Activated CD8-positive, alpha-beta T cell treated with anti-CD3 and anti-CD28 coated beads, Interleukin-2, amount 10 ng/mL, durations not matched to agents 7 days and 5 days (primary cell): ENCODE measurements at places on chromosomes 12 and 14. TPM values are rescaled to one million over a fixed set of nuclear protein-coding genes. Genes with fewer than 3 reads are reported as not detected.

POC1B gene
- total RNA-seq, result 49.4 TPM

MEG3 gene
- not detected for total RNA-seq

FAM186B gene
- total RNA-seq, result 0.18 TPM

AJUBA gene
- 0.74 TPM for total RNA-seq

CCNB1IP1 gene
- 38.3 TPM for total RNA-seq

DNA sequence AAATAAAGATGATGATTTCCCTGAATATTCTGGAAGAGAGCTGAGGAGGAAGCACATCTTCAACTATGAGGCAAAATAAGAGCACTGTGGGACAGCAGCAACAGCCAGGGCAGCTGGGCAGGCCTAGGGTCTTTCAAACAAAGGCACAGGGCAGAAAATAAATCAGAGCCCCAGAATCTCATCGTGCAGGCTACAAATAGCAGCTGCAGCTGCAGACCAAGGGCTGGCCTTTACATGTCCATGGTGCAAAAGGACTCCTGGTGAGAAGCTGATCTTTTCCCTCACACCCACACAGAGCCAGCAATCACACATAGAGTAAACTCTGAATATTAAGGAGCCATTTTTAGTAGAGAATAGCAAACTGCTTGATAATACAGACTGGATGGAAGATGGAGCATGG is 13.6 kb upstream of the MYBPC1 start:
- H3K27me3 ChIP-seq, result peaks cover 14% of the 10 kb centered on the region
- no peak overlapping the region for H3K4me3 ChIP-seq
- no peak overlapping the region for H3K27ac ChIP-seq
- H3K36me3 ChIP-seq, result no peaks in the 10 kb centered on the region
- H3K4me1 ChIP-seq, result no peaks in the 10 kb centered on the region

GRCh38 chr12:127857661-127858060 is 409.3 kb upstream of the TMEM132C start:
- H3K4me1 ChIP-seq, result no peaks in the 10 kb centered on the region
- no peaks in the 10 kb centered on the region for H3K36me3 ChIP-seq
- no peak overlapping the region for H3K27ac ChIP-seq
- no peak for DNase-seq
- no peak overlapping the region for H3K4me3 ChIP-seq

- no peaks in the 10 kb centered on the region for H3K27me3 ChIP-seq
- no peak overlapping the region for H3K27ac ChIP-seq
- no peaks in the 10 kb centered on the region for H3K4me1 ChIP-seq
- H3K36me3 ChIP-seq, result peaks cover 44% of the 10 kb centered on the region
- DNase-seq, result no peak
Observed at GRCh38 chr12:26919216-26919555, 18.6 kb downstream of the INTS13 start.

GRCh38 chr12:49825971-49826421 is 2.2 kb downstream of the NCKAP5L start:
- peaks cover 44% of the 10 kb centered on the region for H3K4me1 ChIP-seq
- no peak overlapping the region for H3K4me3 ChIP-seq
- no peak overlapping the region for H3K27ac ChIP-seq
- H3K36me3 ChIP-seq, result peaks cover 2% of the 10 kb centered on the region

GRCh38 chr14:91377700-91378652 is 39.6 kb downstream of the CCDC88C start:
- DNase-seq, result no peak
- no peak overlapping the region for H3K4me3 ChIP-seq
- no peaks in the 10 kb centered on the region for H3K27me3 ChIP-seq
- peaks cover 100% of the 10 kb centered on the region for H3K4me1 ChIP-seq
- H3K36me3 ChIP-seq, result peaks cover 67% of the 10 kb centered on the region
- peak overlapping the region; percentile 70 for H3K27ac ChIP-seq

GRCh38 chr14:88424573-88424972 is 39.1 kb downstream of the SPATA7 start:
- no peak for DNase-seq
- H3K27ac ChIP-seq, result no peak overlapping the region
- H3K4me3 ChIP-seq, result no peak overlapping the region
- H3K36me3 ChIP-seq, result no peaks in the 10 kb centered on the region
- H3K27me3 ChIP-seq, result no peaks in the 10 kb centered on the region

- H3K27me3 ChIP-seq, result peaks cover 6% of the 10 kb centered on the region
- no peaks in the 10 kb centered on the region for H3K4me1 ChIP-seq
- no peak overlapping the region for H3K4me3 ChIP-seq
- no peak for DNase-seq
- no peak overlapping the region for H3K27ac ChIP-seq
- H3K36me3 ChIP-seq, result no peaks in the 10 kb centered on the region
Observed at GRCh38 chr12:105724641-105725040, 394.1 kb downstream of the C12orf75 start.

- H3K4me3 ChIP-seq, result no peak overlapping the region
- H3K27ac ChIP-seq, result no peak overlapping the region
- no peaks in the 10 kb centered on the region for H3K4me1 ChIP-seq
- H3K27me3 ChIP-seq, result no peaks in the 10 kb centered on the region
Observed at GRCh38 chr12:19712041-19712440, 272.7 kb downstream of the AEBP2 start.

DNA sequence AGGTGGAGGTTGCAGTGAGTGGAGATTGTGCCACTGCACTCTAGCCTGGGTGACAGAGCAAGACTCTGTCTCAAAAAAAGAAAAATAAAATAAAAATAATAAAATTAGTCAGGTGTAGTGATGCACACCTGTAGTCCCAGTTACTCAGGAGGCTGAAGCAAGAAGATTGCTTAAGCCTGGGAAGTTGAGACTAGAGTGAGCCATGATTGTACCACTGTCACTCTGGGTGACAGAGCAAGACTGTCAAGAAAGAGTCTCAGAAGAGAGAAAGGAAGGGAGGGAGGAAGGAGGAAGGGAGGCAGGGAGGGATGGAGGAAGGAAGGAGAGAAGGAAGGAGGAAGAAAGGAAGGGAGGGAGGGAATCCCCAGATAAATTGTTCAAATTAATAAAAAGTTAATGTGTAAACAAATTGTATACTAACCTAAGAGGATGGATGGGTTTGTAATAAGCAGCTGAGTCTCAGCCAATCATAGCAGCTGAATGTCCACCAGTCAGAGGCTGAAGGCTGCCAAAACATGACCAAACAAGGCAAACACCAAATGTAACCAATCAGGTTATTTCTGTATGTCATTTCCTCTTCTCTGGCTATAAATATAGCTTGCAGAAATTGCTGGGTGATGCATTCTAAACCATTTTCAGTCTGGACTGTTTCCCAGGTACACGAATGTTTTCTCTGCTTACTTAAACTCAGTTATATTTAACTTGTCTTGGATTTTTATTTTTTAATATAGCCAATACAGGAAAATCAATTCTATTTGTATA is 6.1 kb upstream of the CDCA4 start:
- peaks cover 36% of the 10 kb centered on the region for H3K4me1 ChIP-seq
- H3K4me3 ChIP-seq, result no peak overlapping the region
- H3K27me3 ChIP-seq, result no peaks in the 10 kb centered on the region
- DNase-seq, result no peak

DNA sequence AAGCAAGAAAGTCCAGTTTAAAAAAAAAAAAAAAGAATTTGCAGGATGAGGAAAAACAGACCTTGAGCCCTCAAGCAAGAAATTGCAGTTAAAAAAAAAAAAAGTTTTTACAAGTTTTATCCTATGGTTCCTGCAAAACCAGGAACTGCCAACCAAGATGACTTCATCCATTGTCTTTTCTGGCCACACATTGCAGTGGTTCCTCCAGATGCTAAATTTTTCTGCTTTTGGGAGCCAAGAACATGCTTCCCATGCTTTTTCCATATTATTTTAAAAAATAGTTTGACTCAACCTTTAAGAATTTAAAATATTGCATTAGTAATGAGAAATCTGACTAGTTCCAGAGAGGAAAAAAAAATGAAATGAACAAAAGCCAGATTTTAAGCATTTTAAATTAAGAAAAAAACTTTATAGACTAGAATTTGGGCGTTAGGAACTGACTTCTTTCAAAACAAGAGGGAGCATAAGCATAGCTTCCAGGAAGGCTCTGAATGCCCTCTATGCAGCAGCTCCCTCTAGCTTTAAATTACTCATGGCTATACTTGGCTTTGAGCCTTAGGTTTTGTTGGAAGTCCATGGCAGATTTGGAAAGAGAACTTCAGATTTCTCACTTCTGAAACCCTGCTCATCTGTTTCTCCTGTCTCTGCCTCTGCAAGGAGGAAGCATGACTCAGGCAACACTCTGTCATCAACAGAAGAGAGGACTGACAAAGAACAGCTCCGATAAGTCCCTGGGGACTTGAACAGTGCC is 124.5 kb downstream of the GPR65 start:
- DNase-seq, result peak; percentile 23
- H3K4me3 ChIP-seq, result no peak overlapping the region
- H3K27ac ChIP-seq, result no peak overlapping the region
- peaks cover 16% of the 10 kb centered on the region for H3K27me3 ChIP-seq
- H3K4me1 ChIP-seq, result peaks cover 15% of the 10 kb centered on the region

DNA sequence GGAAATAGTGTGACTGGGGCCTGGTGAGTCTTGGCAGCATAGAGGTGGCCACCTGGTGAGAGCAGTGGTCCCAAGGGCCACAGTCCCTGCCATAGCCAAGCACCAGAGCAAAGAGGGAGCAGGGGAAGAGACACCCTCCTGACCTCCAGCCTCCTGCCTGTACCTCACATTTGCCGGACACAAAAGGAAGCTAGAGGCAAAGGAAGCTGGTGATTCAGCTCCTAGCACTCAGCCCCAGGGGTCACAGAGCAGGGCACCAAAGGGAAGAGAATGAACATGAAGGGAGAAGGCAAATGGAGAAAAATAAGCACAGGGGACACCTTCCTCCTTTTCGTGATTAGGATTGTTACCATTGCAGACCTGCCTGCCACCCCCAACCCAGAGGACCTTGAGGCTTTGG is 216.8 kb downstream of the ZFP36L1 start:
- no peak for DNase-seq
- H3K4me3 ChIP-seq, result no peak overlapping the region
- no peak overlapping the region for H3K27ac ChIP-seq
- no peaks in the 10 kb centered on the region for H3K4me1 ChIP-seq
- H3K27me3 ChIP-seq, result no peaks in the 10 kb centered on the region
